Stimulated activated CD8-positive, alpha-beta memory T cell treated with anti-CD3 and anti-CD28 coated beads, Interleukin-7, amount 100 ng/mL, for 24 hours (primary cell): ENCODE measurements at places on chromosomes 7 and 10.
A peak's percentile ranks its signal among the peaks of the same experiment; 100 is the strongest.

DNA sequence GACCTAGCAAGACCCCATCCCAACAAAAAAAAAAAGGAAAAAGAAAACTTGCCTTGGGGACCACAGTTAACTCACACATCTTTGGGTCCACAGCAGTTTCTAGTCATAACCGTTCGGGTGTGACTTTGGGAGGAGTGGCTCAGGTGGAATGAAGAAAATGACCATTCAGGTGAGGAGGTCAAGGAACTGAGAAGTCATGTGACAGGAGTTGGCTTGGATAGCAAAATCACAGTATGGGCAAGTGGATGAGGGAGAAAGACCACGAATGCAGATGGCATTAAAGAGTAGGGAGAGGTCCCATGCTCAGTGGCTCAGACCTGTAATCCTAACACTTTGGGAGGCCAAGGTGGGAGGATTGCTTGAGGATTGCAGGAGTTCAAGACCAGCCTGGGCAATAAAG, 17.1 kb upstream of the CNOT4 start:
- DNase-seq = no peak

DNA sequence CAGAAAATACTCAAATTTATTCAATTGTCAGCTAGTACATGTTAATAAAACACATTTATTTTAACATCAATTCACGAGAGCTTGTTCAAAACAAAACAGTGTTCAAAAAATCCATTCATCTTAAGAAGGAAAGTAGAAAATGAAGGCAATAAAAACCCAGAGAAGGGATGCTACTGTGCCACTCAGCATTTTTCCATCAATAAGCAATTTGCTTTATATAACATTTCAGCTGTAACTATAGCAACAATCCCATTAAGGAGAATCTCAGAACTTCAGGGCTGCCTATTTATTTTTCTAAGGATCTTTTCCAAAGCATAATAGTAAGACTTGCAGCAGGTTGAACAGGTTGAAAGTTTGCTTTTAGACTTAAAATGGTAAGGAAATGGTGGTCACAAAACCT, 190.5 kb downstream of the PCLO start:
- no peak for DNase-seq

DNA sequence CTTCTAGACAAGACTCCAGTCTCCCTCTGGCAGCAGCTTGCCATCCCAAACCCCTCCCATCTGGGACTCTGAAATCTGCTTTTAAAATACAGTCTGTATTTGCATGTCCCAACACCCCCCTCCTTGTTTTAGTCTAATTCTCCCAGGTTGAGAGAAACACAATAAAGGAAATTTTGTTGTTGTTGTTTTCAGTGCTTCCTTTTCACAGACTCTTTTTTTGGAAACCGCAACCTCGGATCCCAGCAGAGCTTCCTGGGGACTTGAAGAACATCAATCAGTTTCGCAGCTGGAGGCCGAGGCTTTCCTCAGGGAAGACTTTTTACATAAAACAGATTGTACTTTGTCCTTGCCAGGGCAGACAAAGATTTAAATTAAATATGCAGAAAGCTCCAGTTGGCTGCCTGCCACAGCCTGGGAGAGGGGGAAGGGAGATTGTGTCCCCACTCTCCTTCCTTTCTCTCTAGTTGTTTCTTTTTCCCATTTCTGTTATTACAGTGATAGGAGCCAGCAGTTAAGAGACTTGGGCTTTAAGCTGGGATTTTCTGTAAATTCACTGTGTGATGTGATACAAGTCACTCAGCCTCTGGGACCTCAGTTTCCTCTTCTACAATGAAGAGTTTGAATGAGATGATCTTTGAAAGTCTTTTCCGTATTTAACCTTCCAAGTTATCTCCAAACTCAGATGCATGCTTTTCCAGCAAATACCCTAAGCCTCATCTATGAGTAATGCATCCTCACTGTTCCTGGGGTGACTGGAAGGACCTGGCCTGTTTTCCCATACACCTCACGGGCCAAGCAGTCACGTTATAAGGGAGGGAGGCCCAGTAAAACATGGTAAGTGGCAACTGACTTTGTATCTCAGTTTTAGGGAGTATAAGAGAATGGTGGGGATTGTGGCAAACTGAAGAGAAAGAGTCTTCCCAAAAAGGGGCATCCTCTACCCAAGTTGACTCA, 192.3 kb downstream of the REEP3 start:
- no peak for DNase-seq

- no peak for DNase-seq
Observed at GRCh38 chr7:22934473-22935065, 79.4 kb downstream of the HYCC1 start.

DNA sequence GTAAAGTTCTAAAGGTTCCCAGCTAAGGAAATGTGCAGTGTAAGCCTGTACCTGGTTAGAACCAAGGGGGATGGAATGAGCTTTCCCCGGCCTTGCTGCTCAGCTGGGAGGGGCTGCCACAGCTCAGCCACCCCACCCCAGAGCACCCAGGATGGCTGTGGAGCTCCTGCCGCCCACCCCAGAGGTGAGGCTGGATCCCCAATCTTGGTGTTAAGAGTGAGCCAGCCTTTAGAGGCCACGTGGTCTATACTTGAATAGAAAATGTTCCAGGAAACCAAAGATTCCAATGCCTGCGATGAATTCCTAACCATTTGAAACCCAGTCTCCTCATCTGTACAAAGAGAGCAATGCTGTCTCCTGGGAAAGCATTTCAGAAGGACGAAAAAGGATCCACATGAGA, 16.5 kb downstream of the DIP2C start:
- DNase-seq = no peak

- DNase-seq = no peak
Observed at GRCh38 chr10:132413226-132414205, 16.5 kb downstream of the PWWP2B start.

DNA sequence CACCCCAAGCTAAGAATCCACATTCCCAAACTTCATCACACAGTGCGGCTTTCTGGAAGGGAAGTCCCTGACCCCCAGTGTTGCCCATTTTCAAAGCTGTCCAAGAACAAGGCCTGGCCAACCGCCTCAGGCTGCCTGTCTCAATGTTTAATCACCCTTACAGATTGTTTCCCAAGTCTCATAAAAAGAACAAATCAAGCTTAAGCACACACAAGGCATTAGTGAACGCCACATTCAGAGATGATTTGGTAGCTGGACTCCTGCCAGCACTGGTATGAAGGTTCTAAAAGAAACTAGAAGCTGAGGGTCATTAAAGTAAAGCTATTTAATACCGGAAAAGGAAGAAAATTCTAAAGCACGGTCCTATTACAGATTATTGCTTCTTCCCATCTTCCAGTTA, 35.6 kb downstream of the C10orf90 start:
- DNase-seq = no peak

- no peak for DNase-seq
Observed at GRCh38 chr10:15789793-15790525, 70.2 kb upstream of the ITGA8 start.

GRCh38 chr10:102509387-102509786, 5.6 kb downstream of the SUFU start:
- DNase-seq = no peak

DNA sequence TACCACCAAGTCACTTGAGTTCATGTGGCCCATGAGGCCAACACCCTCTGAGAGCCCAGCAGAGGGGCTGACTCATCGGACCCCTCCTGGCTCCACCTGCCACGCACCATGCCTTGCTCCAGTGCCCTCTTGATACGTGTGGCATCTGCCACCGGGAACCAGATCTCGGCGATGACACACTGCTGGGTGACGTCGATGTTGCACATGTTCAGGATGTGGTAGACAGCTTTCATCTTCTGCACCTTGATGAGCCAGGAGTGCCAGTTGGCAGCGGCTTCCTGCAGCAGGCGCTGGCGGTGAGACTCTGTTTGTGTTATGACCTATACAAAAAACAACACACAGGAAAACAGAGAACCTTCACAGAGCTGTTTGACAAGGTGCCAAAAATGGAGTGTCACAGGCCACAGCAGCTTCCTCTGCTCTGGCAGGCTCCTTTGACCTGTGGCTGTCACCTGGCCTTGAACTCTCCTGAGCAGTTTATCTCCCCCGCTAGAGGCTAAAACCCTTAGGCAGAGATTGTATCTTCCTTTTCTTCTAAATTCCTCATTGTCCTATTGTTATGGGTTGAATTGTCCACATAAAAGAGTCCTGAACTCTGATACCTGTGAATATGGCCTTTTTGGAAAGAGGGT, 45.2 kb upstream of the TMEM213 start:
- DNase-seq = peak; percentile 67

GRCh38 chr7:110568932-110569331, 522.0 kb upstream of the LRRN3 start:
- no peak for DNase-seq

DNA sequence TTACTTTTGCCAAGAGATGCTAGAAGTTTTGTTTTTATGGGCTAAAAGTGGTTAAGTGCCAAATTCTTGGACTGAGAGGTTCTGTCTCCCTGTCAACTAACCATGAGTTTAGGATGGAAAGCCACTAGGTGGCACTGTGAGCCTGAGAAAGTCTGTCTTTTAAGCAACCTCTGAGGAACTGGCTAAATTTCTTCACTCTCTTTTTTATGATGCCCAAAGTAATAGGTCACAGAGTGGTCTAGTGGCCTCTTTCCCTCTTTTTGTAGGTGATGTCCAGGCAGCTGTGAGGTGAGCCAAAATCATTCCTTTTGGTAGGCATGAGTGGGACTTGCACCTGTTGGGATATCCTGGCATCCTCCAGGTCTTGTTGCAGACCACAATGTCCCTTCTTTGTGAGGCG, 56.8 kb downstream of the SND1 start:
- DNase-seq = peak; percentile 39

- no peak for DNase-seq
Observed at GRCh38 chr7:78786055-78786454, 667.4 kb downstream of the MAGI2 start.

GRCh38 chr10:71214641-71215559, 2.5 kb downstream of the UNC5B start:
- no peak for DNase-seq

GRCh38 chr7:116560021-116560970, 35.5 kb downstream of the CAV1 start:
- no peak for DNase-seq

DNA sequence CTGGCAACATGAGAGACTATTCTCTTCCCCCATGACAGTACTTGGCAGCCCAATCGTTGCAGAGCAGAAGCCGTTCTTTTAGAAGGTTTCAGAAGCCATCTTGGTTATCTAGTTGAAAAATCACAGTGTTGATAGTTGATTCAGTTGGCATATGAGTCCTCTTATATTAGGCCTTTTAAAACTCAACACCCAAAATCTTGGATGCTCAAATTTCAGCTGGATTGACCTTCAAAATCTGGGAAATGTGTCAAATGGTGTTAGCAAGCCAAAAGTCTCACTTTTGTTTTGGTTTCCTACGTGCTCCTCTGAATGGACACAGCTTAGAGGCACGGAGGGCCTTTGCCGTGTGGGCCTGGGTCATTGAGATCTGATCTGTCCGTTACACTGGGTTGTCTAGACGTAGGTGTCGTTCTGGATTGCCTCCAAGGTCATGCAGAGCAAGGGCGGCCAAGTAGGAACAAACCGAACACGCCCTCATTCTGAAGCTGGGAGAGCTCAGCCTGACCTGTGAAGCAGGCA, 59.3 kb upstream of the BMPER start:
- no peak for DNase-seq

GRCh38 chr10:21257919-21258318, 267.6 kb downstream of the SKIDA1 start:
- DNase-seq = no peak

DNA sequence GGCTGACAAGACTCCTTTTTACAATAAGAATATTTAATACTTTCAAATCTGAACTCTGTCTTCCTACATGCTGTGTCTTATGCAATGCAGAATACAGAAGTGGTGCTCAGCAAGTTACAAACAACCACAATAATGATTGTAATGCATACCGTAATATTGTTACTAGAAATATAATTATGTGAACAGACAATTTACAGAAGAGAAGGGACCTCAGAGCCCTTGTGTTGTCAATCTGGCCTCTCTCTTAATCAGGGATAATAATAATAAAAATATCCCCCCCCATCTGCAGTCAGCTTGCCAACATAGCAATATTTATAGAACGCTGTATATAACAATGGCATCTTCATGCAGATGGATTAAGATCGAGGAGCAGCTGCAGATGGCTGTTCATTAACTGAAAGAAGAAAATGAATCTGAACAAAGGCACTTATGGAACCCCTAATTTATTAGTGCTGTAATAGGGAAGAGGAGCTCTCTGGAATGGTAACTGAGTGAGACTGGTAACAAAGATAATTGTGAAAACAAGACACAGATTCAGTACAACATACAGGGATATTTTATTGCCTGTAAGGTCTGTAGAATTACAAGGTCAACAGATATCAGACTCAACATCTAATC, 106.3 kb downstream of the TMEM26 start:
- no peak for DNase-seq

- no peak for DNase-seq
Observed at GRCh38 chr7:48426966-48427555, 255.8 kb downstream of the ABCA13 start.

GRCh38 chr7:431658-432111, 88.0 kb downstream of the PDGFA start:
- no peak for DNase-seq

DNA sequence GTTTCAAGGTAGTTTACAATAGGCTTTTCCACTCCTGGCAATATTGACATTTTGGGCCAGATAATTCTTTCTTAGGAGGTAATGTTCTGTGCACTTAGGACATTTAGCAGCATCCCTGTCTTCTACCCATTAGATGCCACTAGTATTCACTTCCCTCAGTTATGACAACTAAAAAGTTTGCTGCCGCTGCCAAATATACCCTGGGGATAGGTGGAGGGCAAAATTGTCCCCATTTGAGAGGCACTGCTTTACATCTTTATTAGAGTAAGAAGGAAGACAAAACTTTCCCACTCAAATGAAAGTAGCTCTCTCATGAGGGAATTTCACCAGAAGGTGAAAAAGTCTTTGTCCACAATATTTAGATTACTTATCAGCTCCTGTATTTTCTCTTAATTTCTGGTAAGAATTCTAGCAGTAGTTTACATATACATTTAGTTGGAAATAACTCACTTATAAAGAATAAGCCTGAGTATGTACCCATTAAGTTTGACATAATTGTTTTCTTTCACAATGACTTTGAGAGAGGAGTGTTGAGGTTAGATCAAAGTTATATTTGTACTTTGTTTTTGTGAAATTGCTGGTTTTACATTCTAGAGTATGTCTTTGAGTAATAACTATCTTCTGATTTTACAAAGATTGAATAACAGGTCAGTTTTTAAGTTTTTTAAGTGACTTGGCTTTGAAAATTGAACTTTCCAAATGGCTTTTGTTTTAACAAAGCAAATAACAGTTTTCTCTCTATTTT, 46.0 kb downstream of the HELLS start:
- no peak for DNase-seq

DNA sequence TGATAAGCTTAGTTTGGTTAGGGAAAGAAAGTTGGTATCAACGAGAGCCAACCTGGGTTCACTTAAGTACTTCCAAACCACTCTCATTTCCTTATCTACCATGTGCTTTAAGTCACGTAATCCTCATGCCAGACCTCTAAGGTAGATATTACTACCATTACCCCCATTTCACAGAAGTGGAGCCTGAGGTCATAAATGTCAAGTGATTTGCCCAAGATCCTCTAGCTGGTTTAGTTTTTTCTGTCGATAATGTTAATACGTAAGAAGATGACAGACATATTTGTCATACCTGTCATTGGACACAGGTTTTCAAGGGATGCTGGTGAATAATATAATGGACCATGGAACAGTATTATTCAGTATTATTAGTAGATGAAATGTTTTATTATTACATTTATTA, 197.4 kb upstream of the MKLN1 start:
- DNase-seq = no peak
